ENCODE measurements at places on chromosomes 1 and 21.
A peak's percentile ranks its signal among the peaks of the same experiment; 100 is the strongest.

- no peak for ATAC-seq
Observed at GRCh38 chr1:208852911-208853310, 608.7 kb upstream of the PLXNA2 start.

DNA sequence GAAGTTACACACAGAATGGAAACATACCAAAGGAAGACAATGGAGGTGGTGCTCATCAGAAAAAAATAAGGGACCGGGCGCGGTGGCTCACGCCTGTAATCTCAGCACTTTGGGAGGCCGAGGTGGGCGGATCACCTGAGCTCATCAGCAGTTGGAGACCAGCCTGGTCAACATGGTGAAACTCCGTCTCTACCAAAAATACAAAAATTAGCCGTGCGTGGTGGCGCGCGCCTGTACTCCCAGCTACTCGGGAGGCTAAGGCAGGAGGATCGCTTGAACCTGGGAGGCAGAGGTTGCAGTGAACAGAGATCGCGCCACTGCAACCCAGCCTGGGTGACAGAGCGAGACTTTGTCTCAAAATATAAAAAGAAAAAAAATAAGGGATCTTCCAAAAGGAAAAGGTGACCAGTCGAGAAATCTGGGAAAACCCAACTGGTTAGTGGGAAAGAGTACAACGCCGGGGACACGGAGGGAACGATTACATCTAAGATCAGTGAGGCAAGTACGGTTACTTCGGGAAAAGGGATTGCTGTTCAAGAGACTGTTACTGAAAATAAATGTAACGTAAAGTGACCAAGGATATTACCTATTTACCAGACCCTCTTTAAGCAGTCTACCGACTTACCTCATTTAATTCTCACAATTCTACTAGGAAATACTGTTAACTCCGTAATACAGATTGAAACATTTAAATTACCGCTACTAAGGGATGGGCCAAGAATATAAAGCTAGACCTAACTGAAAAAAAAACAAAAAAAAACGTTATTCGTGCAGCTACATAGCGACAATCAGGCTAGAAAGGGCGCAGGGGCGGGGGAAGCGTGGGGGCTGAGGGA lies 822 bp downstream of the CCT3 start:
- no peak for ATAC-seq

DNA sequence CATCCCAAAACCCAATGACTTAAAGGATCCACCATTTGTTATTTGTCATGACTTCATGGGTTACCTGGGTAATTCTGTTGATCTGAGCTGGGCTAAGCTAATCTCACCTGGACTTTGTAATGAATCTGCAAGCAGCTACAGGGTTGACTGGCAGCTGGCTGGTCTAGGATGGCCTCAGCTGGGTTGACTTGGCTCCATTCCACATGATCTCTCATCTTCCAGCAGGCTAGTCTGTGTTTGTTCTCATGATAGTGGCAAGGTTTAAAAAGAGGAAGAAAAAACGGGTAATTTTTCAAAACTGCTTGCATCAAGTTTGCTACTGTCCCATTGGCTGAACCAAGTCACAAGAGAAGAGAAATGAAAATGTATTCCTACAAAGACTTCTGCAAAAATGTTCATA lies 24.8 kb upstream of the ZMYM4 start:
- no peak for ATAC-seq

DNA sequence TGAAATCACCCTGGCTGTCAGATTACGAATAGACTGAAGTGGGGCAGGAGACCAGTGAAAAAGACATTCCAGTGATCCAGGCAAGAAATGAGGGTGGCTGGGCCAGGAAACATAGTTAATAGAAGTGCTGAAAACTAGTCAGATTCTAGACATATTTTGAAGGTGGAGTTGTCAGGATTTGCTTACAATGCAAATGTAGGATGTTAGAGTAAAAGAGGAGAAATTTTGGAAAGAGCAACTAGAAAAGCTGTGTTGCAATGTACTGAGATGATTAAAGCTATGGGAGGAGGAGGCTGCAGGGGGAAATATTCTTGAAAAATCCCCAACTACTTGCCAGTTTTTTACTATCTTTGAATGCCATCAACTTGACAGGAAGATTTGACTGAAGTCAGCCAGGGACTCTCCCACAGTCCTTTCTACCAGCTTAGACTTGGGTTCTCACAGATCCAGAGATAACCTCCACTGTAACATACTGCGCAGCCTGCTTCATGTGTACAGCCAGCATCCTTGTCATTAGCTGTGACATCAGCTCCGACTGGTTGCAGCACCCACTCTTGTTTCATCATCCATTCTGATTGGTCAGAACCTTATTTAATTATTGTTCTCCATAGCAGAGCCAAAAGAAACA lies 109.7 kb downstream of the TSEN15 start:
- peak; percentile 79 for ATAC-seq

DNA sequence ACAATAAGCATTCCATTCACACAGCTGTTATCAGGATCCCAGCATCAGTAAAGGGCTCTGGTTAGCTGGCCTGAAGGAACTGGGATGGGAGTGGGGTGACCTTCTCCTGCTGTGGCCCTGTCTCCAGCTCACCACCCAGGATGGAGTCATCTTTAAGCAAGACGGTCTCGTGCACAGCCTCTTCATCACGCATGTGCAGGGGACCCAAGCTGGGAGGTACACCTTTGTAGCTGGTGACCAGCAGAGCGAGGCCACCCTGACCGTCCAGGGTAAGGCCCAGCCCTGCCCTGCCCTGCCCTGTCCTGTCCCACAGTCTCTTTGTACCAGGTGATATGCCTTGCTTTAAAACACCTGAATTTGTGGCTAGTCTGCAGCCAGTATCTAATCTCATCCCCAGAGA lies 24.3 kb downstream of the IGFN1 start:
- peak; percentile 8 for ATAC-seq

GRCh38 chr1:3469849-3470649 lies 15.6 kb downstream of the ARHGEF16 start:
- no peak for ATAC-seq

- peak; percentile 93 for ATAC-seq
Observed at GRCh38 chr1:1157426-1157913, 16.2 kb upstream of the TTLL10 start.

- ATAC-seq: no peak
Observed at GRCh38 chr1:85623061-85623471, 42.5 kb downstream of the CCN1 start.

- ATAC-seq: no peak
Observed at GRCh38 chr1:99650773-99651437, 5.0 kb downstream of the PALMD start.

DNA sequence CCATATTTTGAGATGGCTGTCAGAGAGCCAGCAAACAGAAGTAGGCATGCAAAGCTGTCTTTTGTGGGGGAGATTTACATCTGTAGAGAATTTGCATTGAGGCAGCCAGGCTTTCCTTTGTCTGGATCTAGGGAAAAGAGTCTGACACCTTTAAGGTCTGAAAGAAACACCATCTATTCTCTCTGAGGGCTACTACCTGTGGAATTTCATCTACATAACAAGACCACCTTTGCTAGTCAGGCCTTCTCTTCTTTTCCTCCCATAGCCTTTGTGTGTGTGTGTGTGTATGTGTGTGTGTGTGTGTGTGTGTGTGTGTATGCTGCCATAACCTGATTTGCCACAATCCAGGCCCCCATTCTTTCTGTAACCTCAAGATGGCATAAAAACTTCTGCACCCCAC lies 28.4 kb upstream of the DMRTB1 start:
- ATAC-seq: no peak

- ATAC-seq: no peak
Observed at GRCh38 chr21:35206141-35207125, 157.3 kb upstream of the RUNX1 start.

GRCh38 chr1:233132445-233132844 lies 163.1 kb downstream of the PCNX2 start:
- ATAC-seq: no peak

GRCh38 chr21:29145354-29145782 lies 14.9 kb downstream of the MAP3K7CL start:
- peak; percentile 83 for ATAC-seq

DNA sequence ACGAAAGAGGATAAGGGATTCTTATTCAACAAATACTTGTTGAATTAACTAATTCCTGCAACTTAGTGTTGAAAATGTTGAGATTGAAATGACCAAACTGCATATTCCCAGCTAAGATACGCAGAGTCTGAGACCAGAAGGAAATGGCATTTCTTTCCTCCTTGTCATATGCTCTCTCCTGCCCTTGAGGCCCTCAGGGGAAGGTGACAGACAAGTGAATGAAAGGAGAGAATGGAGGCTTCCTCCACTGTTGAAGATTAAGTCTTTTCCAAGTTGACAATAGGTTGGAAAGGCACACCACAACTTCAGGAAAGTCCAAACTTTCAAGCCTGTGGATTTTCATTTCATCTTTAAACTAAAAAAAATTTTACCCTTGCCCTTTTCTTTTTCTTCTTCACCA lies 3.1 kb upstream of the ZNF697 start:
- ATAC-seq: no peak

- peak; percentile 39 for ATAC-seq
Observed at GRCh38 chr1:217078078-217078690, 355.0 kb upstream of the ESRRG start.

- no peak for ATAC-seq
Observed at GRCh38 chr1:159790237-159790917, 9.6 kb downstream of the DUSP23 start.

DNA sequence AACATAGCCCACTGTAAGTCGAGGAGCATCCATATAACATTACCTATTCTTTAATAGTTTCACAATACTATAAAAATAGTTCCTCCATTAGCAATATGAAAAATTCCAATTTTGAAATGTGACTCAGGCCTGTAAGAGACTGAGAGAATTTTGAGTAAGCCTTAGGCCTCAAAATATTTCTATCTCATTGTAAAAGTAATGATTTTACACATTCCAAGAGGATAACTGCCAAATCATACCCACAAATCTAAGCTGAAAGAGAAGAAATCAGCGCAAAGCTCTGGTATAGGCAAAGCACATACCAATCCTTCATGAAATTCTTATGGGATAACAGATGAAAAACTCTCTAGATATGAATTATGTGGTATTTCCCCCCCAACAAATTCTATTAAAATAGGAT lies 144.1 kb downstream of the CDC42BPA start:
- ATAC-seq: no peak
